ENCODE measurements at places on chromosomes 7 and 10. TPM values are rescaled to one million over a fixed set of nuclear protein-coding genes. Genes with fewer than 3 reads are reported as not detected.

Gene CYP3A7
- not detected for total RNA-seq

Gene MAT1A
- 0.14 TPM for total RNA-seq

Gene EBF3
- total RNA-seq, result 6.6 TPM

Gene OR6B1
- total RNA-seq, result not detected

Gene HECW1
- not detected for total RNA-seq

Gene TRIM50
- not detected for total RNA-seq

Gene ANKRD1
- not detected for total RNA-seq

Gene GHRHR
- total RNA-seq, result not detected

Gene ZNF467
- total RNA-seq, result 0.40 TPM

Gene LRRC61
- total RNA-seq, result 20.2 TPM

Gene KAZALD1
- total RNA-seq, result 6.8 TPM

Gene GTF2IRD2
- 103 TPM for total RNA-seq
